Smooth muscle cell of bladder (primary cell): ENCODE measurements at places on chromosomes 2 and 18. TPM values are rescaled to one million over a fixed set of nuclear protein-coding genes. Genes with fewer than 3 reads are reported as not detected.

ATP5F1A gene
- total RNA-seq: 569 and 765 TPM in 2 replicates

ITGA4 gene
- 18.3 and 41.4 TPM in 2 replicates for total RNA-seq

MARCO gene
- total RNA-seq: not detected in 2 replicates

ANO7 gene
- total RNA-seq: 0.43 and 0.83 TPM in 2 replicates

FEV gene
- total RNA-seq: not detected in 2 replicates

EHBP1 gene
- 58.9 and 86.7 TPM in 2 replicates for total RNA-seq

TNFAIP6 gene
- total RNA-seq: 104 and 350 TPM in 2 replicates

PSTPIP2 gene
- 5.5 and 5.7 TPM in 2 replicates for total RNA-seq

RNU2-63P gene
- 325 TPM in 1 of 2 replicates, not detected in the other for total RNA-seq

CCDC178 gene
- 0.14 and 0.28 TPM in 2 replicates for total RNA-seq

MXD1 gene
- total RNA-seq: 5.3 and 5.8 TPM in 2 replicates

ANKRD36B gene
- 17.8 and 20.7 TPM in 2 replicates for total RNA-seq

ZSCAN30 gene
- total RNA-seq: 14.5 and 15.1 TPM in 2 replicates

POTEF gene
- not detected in 2 replicates for total RNA-seq

LAMA1 gene
- 11.7 and 55.3 TPM in 2 replicates for total RNA-seq

FAM124B gene
- total RNA-seq: under 0.01 and 0.14 TPM in 2 replicates

CACNB4 gene
- total RNA-seq: 1.1 and 2.8 TPM in 2 replicates

CPLX4 gene
- not detected in 2 replicates for total RNA-seq

IRS1 gene
- total RNA-seq: 10.0 and 10.7 TPM in 2 replicates

POTEC gene
- under 0.01 TPM in 1 of 2 replicates, not detected in the other for total RNA-seq

BOLL gene
- not detected in 2 replicates for total RNA-seq

COPS7B gene
- 10.2 and 14.4 TPM in 2 replicates for total RNA-seq

AP1S3 gene
- 3.4 and 5.9 TPM in 2 replicates for total RNA-seq

SP110 gene
- 2.7 and 2.9 TPM in 2 replicates for total RNA-seq
